ENCODE measurements at places on chromosomes 12 and 14. TPM values are rescaled to one million over a fixed set of nuclear protein-coding genes. Genes with fewer than 3 reads are reported as not detected.

DNA sequence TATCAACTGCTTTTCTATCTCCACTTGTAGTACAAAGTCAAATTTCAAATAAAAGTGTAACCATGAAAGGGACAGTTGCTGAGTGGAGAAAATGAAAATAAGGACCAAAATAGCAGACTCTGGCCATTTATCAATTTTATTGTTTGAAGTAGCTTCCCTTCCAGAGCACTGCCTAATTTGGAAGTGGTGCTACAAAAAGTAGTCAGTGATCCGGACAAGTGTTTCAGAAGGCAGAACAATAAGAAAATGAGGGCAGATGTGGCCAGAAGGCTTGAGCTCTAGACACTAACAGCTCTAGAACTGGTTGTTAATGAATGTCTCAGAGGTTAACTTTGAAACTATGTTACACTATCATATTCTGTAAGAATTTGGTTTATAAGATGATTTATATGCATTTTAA lies 48.9 kb downstream of the ABCC9 start:
- DNase-seq = no peak

DNA sequence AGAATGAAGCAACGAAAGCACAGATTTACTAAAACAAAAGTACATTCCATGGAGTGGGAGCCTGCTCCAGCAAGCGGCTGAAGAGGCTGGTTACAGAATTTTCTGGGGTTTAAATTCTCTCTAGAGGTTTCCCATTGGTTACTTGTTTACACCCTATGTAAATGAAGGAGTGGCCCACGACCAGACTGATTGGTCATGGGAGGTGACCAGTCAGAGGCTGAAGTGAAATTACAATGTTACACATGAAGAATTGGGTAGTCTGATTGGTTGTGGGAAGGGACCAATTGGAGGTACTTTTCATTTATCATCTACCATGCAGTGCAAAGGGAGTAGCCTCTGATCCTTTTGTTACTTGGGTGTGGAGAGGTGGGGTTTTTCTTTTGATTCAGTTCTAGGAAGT lies 36.2 kb upstream of the APPL2 start:
- no peak for DNase-seq

DNA sequence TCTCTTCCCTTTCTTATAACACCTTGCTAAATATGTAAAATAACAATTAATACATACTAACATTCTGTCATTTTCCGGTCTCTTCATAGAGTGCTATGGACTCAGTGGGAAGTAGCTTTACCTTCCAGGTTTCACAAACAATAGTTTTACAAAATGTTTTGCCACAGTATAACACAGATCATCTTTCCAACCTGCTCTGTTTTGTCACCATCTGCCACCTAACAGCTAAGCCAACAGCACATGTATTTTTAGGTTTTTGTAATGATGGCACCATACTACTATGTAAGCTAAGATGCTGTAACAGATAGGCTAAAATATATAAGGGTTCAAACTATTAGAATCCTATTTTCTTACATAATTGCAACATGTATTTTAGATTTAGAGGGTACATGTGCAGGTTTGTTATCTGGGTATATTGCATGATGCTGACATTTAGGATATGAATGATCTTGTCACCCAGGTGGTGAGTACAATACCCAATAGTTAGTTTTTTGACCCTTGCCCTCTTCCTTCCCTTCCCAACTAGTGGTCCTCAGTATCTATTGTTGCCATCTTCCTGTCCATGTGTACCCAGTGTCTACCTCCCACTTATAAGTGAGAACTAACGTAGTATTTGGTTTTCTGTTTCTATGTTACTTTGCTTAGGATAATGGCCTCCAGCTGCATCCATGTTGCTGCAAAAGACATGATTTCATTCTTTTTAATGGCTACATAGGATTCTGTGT lies 8.7 kb downstream of the RHOJ start:
- peak; percentile 66 for DNase-seq

POLE gene
- 55.0 TPM for total RNA-seq

DNA sequence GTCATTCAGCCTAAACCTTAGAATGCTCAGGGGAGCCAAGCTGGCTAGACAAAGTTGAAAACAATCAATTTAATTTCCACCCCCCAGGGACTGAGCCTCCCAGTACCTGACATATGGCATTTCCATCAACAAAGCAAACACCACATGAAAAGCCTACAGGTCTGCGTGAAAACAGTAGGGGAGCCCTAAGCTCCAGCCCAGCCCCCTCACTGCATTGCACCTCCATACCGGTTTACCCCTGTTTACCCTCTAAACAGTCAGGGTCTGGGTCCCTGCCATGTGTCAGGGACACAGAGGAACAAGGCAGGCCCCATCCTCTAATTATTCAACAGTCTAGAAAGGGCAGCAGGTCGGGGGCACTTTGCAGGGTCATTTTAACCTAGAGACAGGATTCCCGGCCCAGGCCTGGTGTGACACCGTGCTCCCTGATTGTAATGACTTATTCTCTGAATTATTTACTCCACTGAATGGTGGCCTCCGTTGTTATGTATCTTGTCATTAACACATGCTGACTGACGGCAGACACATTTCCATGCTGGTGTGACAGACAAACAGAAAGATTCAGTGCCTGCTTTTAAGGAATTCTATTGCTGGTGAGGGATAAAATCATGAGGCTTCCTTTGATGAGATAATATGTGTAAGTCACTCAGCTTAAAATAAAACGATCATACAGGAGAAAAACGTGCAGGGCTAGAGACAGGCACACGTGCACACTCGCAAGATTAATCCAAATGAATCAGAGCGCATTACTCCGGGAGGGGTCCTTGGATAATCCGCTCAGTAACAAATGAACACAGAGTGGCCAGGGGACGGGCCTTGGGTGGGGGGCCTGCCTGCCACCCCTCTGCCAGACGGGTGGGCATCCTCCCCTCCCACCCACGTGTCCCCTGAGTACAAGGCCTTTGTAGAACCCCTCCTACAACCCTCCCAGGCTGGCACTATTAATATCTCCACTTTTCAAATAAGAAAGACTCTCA lies 23.2 kb downstream of the CCDC88C start:
- DNase-seq = no peak

GRCh38 chr14:55482936-55483605 lies 42.7 kb upstream of the TBPL2 start:
- no peak for DNase-seq

DNA sequence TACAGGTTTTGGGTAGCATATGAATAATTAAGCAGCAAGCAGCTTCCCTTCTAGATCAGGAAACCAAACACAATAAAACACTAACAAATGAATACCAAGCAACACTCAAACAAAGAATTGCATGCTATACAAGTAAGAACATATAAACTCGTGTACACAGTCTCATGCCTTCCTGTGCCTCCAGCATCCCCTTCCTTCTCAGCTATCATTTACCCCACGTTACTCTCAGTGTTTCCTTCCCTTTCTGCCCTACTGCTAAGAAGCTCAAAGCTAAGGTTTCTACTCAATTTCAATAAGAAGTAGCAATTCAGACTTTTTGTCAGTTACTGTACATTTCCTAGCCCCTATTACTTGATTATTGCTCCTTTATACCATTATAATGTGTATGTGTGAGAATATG lies 81.0 kb downstream of the DUSP16 start:
- DNase-seq = no peak

DNA sequence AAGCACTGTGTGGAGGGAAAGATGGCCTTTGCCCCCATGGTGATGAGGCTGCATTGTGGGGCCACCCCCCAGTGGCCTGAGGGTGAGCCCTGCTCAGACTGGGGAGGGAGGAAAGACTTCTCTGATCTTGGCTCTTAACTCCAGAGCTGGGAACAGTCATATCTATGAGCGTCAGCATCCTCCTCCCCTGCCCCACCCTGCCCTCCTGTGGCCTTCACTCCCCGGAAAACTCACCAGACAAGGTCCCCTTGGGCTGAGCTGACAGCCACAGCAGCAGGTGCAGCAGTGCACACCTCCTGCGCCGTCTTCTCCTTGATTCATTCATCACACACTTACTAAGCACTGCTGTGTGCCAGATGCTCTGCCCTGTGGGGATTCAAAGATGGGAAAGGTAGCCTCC lies 98.8 kb downstream of the B4GALNT3 start:
- no peak for DNase-seq

- DNase-seq = no peak
These were observed 57.9 kb upstream of the KCNA5 start for GRCh38 chr12:4985820-4986219.

GRCh38 chr12:113075137-113075683 lies 18.7 kb downstream of the DTX1 start:
- no peak for DNase-seq

Measured in cerebellum (tissue), 4 donors.